Ammon's horn (tissue), 1 donor: ENCODE measurements at places on chromosomes 11 and 22.

DNA sequence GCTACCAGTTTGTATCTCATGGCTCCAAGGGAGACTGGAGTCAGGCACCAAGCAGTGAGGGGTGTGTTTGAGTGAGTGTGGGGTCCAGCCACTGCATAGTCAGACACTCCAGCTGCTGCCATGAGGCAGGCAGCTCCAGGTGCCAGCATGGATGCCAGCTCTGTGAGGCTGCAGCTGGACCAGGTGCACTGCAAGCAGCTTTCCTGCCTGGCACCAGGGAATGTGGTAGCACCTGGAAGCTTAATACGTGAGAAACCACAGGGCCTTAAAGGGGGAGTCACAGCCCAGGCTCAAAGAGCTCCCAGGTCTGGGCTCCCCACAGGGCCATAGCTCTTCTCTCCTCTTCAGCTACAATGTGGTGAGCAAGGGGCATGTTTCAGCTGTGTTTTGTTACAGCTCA is 817.8 kb upstream of the LUZP2 start:
- DNase-seq: no peak

GRCh38 chr11:119210050-119210449 is 3.9 kb downstream of the CBL start:
- DNase-seq: no peak

GRCh38 chr11:117825538-117826189 is 1.1 kb upstream of the FXYD2 start:
- no peak for DNase-seq

- DNase-seq: no peak
These were observed 343.3 kb upstream of the CTSC start for GRCh38 chr11:88680806-88681205.

DNA sequence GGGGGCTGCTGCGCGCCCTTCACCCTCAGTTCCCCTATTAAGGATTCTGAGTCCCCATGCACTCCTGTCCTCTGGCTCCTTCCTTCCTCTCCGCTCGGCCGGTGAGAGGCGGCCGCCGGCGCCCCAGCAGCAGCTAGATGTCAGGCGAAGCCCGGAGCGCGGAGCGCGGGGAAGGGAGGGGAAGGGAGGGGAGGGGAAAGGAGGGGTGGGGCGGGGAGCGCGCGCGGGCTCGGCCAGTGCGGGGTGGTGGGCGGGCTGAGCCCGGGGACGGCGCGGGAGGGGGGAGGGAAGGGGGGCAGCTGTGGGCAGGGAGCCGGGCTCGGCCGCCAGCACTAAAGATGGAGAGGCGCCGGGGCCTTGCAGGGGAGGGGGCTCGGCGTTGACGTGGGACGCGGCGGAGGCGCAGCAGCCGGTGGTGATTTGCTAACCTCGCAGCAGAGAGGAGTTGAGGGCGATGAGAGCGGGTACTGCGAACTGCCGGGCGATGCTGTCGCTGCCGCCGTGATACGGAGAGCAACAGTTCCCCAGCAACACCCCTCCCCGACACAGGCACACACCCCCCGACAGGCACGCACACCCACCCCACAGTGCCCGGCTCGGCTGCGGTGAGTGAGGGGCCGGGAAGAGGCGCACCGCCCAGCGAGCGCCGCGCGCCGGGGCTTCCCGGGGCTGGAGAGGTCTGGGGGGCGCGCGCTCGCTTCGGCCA is at the start of gene ZBTB16:
Gene ZBTB16, plus strand, starts transcription at position 434 of the 706 bp plus-strand sequence. CDS start 3,590 bp downstream, outside the sequence.
- DNase-seq: peak; percentile 96

GRCh38 chr11:34501500-34501899 is 12.1 kb downstream of the ELF5 start:
- DNase-seq: no peak

- DNase-seq: no peak
These were observed 106.9 kb downstream of the ADAMTS15 start for GRCh38 chr11:130555251-130555841.
